ENCODE measurements at places on chromosomes 2 and 18.
A peak's percentile ranks its signal among the peaks of the same experiment; 100 is the strongest.

DNA sequence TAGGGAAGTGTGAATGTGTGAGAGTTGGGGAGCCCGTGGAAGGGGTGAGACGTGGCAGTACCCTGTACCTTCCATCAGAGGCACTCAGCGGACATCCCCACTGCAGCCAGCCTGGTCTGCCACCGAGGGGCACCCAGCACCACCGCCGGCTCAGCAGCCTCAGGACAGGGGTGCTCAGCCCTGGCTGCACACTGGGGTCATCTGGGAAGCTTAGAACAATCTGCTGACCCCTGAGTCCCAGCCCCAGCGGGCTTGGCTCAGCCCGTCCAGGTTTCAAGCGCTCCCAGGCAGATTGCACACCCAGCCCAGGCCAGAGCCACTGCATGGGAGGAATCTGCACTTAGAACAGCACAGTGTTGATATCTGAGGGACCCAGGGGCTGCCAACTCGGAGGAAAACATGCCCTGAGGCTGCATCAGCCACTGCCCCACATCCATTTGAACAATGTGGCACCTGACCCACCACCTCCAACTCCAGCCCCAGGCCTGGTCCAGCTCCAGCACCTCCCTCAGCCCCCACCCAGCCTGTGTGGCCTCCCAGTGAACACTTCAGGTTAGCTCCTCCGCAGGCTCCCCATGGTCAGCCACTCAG is 147.1 kb upstream of the OTOS start:
- DNase-seq, result no peak

GRCh38 chr2:229492034-229492433 is 220.9 kb upstream of the PID1 start:
- no peak for DNase-seq

GRCh38 chr2:162887902-162888301 is 49.3 kb upstream of the KCNH7 start:
- no peak for DNase-seq

GRCh38 chr2:172442072-172442895 is 14.9 kb downstream of the ITGA6 start:
- DNase-seq, result no peak

GRCh38 chr2:179824961-179825360 is 36.5 kb downstream of the ZNF385B start:
- DNase-seq, result no peak

- peak; percentile 60 for DNase-seq
Observed at GRCh38 chr18:2994603-2995432, 18.1 kb downstream of the LPIN2 start.

DNA sequence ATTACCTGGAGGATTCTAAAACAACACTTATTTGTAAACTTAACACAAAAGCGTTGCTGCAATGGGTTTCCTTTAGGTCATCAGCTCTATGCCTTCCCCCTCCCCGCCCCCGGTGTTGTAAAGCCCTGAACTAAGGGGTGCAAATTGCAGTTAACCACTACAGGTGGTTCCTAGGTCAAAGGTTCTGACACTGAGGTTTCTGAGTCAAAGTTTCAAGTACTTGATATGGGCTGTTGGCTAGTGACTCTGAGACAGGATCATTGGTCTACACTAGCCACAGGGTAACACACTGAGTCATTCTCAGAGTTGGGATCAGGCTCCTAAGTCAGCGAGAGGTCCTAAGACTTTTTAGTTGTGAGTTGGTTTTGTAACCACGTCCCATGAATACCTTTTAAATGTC is 15.4 kb downstream of the IL1B start:
- no peak for DNase-seq

DNA sequence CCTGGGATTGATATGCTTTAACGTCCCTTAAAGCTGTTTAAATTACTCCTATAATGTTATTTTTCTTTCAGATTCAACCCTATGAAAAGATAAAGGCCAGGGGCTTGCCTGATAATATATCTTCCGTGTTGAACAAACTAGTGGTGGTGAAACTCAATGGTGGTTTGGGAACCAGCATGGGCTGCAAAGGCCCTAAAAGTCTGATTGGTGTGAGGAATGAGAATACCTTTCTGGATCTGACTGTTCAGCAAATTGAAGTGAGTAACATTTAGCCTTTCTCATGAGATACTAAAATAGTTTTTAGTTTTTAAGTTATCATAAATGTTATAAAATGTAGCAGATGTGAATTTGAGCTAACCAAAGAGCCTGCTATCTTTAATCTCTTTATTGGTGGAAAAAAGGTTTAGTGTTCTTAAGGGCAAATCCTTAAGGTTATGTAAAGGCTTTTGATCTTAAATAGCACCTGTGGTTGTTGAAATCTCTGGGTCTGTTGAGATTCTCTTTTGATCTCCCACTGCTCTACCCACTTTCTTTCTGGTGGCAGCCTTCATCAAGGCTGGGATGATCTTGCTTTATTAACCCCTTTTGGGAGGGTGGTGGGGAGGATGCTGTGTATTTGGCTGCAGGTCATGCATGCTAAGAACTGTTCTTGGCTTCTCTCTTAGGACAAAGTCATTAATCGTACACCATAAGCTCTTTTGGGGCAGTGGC is 40.9 kb downstream of the UGP2 start:
- no peak for DNase-seq

DNA sequence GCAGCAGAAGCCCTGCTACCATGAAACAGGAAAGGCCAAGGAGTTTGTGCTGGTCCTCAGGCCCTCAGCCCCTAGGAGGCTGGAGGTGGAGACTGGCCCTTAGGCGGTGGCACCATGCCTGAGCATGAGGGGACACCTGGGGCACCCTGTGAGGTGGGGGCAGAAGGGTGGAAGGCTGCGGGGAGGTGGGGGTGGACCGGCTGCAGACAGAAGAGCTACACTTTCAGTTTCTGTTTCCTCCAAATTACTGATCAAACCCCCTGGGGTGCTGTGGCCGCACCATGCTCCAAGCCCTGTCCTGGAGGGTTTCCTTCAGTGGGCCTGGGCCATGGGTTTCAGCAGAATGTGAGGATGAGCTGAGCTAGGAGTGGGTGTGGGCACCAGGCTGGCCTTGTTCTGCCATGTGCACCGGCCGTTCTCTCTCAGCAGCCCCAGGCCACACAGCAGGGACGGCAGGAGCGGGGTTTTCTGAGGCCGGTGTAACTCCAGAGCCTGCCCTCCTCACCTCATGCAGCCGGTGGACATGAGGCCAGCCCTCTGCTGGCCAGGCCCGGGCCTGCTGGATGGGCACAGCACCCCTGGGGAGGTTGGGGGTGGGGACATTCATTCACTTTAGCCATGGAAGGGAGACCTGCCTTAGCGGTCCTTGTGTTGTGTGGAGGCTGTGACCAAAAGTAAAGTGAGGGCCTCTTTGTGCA is 51.5 kb downstream of the PLEKHB2 start:
- no peak for DNase-seq

GRCh38 chr2:85601771-85602475 is 575 bp downstream of the TMEM150A start:
- DNase-seq, result no peak

Measured in stimulated activated CD8-positive, alpha-beta memory T cell treated with anti-CD3 and anti-CD28 coated beads, Interleukin-4, amount 100 ng/mL, for 1 hour (primary cell).